ENCODE measurements at places on chromosomes 1 and 21.
A peak's percentile ranks its signal among the peaks of the same experiment; 100 is the strongest.

- no peak for DNase-seq
Measured at GRCh38 chr21:14452031-14452726, 69.2 kb upstream of the HSPA13 start.

GRCh38 chr1:180168786-180169639 is 14.3 kb downstream of the QSOX1 start:
- no peak for DNase-seq

DNA sequence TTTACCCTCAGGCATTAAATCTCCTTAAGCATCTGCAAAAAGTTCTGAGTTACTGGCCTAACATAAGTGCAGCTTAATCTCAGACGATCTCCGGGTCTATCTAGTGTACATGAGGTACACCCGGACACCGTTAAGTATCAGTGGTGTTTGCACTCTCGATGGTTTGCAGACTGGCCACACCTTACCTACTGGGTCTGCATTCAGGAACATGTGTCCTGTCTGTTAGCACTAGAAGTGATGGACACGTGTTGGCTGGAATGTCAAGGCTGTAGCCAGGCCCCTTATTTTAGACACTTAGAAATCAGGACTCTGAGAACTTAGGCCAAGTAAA is 783 bp upstream of the AGL start:
- DNase-seq: no peak

- DNase-seq: no peak
Measured at GRCh38 chr1:6612641-6613360, 730 bp upstream of the PHF13 start.

DNA sequence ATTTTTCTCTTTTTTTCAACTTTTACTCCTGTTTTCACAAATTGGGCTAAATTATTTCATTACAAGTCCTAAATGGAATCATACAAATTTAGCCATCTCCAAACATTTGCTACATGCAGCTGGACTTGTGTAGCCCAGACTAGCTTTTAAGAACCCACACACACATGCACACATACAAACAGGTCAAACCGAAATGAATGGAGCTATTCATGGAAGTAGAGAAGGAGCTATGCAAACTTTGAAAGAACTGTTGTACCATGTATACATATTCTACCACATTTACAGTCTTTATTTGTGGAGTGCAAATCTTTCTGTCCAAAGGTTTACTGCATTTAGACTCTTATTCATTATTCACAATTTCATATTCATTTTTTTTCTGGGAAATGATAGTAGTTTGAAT is 189.1 kb upstream of the RNPC3 start:
- no peak for DNase-seq

GRCh38 chr1:94862718-94863117 is 42.6 kb downstream of the SLC44A3 start:
- no peak for DNase-seq

DNA sequence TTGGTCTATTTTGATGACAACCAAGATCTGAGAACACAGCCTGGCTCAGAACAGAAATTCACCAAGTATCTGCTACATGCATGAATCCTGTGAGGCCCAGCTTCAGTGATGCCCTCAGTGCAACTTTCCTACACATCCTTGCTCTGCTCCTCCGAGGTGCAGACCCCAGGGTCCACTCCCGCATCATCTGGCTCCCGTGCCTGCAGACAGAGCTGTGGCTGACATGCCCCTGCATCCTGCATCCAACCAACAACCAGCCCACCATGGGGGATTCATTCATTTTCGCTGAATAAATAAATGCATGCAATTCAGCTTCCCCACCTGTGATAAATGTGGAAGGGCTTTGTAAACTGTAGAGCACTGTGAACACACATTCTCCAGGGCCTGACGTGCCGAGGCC is 112.3 kb downstream of the GLIS1 start:
- DNase-seq: no peak

- no peak for DNase-seq
Measured at GRCh38 chr1:6349254-6349943, 44.2 kb downstream of the ACOT7 start.

- DNase-seq: no peak
Measured at GRCh38 chr1:19151537-19151936, 58.5 kb downstream of the UBR4 start.

DNA sequence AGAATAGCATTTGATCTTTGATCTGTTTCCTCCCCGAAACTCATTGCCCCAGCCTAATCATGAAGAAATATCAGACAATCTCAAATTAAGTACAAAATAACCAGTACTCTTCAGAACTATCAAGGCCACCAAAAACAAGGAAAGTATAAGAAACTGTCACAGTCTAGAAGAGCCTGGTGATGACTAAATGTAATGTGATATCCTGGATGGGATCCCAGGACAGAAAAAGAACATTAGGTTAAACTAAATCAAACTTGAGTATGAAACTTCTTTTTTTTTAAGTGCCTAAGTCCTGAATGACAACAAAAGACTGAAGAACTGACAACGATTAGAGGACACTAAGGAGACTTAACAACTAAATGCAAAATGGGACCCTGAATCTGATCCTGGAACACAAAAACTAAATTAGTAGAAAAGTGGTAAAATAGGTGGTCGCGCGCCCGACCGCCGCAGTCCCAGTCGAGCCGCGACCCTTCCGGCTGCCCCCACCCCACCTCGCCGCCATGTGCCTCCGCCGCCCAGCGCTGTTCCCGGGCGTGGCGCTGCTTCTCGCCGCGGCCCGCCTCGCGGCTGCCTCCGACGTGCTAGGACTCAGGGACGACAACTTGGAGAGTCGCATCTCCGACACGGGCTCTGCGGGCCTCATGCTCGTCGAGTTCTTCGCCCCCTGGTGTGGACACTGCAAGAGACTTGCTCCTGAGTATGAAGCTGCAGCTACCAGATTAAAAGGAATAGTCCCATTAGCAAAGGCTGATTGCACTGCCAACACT is 5.5 kb upstream of the PRKAB2 start:
- DNase-seq: no peak

- no peak for DNase-seq
Measured at GRCh38 chr1:187691439-187691838, 862.7 kb downstream of the PLA2G4A start.

DNA sequence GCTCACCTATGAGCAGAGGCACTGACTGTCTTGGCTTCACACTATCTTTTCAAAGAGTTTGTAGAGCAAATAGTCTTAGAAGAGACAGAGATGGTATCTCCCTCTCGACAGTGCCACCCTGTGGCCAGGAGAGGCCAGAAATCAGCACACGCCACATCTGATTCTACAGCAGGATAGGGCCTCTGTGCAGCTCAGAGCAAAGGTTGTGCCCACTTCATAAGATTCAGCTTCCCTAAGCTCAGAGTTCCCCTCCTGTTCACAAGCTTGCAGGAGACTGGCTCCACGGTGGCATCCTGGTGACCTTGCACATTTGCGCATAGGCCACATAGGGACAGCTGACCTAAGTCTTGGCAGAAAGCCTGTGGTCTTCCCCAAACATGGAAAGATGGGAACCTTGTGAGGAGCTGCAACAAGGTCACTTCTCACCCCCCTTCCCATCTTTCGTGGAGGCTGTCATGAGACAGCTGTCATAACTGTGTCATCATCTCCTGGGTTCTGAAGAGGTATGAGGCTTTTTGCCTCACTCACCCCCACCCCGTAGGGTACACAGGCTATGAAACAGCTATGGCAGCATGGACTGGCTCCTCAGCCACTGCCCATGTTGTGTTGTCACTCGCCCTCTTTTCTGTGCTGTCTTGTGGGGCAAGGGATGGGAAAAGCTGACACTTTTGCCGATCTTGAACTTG is 3.0 kb downstream of the ITLN2 start:
- peak; percentile 35 for DNase-seq

DNA sequence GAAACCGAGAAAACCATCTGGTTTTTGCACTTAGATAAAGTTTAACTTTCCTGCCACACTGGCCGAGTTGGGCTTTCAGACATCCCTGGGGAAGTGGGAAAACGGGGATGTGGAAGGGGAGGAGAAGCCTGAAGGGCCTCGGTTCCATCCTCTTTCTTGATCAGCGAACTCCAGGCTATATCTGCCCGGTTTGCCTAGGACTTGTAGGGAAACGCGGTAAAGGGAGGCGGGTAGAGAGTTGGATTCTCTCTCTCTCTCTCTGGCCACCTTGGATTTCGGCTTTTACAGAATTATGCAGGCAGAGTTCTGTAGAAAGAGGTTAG is 4.6 kb upstream of the LHX8 start:
- no peak for DNase-seq

DNA sequence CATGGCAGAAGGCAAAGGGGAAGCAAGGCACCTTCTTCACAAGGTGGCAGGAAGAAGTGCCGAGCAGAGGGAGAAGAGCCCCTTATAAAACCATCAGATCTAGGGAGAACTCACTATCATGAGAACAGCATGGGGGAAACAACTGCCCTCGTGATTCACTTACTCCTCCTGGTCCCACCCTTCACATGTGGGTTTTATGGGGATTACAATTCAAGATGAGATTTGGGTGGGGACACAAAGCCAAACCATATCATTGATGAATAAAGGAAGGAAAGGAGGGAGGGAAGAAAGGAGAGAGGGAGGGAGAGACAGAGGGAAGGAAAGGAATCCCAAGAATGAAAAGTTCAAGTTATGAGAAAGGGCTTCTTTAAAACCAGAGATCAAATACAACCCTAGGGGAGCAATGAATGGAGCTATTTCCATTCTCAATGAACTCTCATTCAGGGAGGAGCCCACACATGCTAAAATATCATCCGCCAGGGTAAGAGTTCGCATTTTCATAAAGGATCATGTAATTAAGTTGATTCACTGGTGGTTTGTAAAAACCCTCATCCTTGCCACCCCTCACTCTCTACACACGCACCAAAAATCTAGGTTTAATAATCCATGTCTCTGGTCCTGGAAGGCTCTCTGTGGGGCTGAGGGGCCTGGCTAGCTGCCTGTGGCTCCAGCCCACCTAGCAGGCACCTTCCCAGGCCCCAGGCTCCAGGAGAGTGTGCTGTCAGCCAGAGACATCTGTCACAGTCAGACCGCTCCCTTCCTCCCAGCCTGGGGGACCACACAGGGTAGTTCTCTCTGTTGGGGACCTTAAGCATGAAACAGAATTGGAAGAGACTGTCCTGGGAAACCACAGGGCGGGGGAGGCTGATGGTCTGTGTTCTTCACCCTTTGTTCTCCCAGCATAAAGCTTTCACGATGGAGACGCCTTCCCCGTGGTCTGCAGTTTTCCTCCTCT is 94.0 kb downstream of the CCDC185 start:
- no peak for DNase-seq

- no peak for DNase-seq
Measured at GRCh38 chr1:226444901-226445300, 37.0 kb upstream of the PARP1 start.

- no peak for DNase-seq
Measured at GRCh38 chr1:113508364-113509164, 118.2 kb downstream of the MAGI3 start.

- DNase-seq: no peak
Measured at GRCh38 chr1:29266912-29267311, 30.6 kb downstream of the PTPRU start.
